Activated CD8-positive, alpha-beta memory T cell treated with anti-CD3 and anti-CD28 coated beads for 1 hour (primary cell): ENCODE measurements at places on chromosomes 4 and X.
A peak's percentile ranks its signal among the peaks of the same experiment; 100 is the strongest.

GRCh38 chrX:72100824-72101351 is 30.8 kb downstream of the RTL5 start:
- peak; percentile 42 for DNase-seq

DNA sequence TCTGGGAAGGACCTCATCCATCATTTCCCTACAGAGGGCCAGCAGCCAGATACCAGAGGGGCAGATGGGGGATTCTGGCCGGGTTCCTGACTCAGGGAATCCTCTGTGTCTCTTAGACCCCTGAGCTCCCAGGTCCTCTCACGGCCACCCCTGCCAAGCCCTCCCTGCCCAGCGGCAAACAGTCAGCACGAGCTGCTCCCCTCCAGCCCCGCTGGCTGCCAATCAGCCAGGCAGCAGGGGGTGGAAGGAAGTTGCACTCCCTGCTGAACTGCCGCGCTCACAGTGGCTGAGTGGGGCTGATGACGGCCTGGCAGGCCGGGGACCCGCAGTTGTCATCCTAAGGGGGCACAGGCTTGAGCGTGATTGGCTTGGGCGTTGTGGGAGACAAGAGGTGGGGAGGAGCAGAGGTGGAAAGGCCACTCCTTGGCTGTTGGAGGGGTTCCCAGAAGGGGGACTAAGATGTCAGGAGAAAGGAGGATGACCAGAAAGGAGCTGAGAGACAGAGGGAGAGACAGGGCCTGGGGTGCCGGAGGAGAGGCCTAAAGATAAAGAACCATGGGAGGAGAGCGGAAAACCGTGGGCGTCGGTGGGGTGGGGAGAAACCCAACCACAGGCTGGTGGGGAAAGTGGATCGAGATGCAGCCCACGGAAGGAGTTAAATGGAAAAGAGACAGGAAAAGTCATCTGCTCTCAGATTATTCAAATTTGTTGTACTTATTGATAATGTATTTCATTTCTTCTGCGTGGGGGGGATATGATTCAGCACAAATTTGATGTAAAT is 4.4 kb upstream of the CCDC149 start:
- no peak for DNase-seq

DNA sequence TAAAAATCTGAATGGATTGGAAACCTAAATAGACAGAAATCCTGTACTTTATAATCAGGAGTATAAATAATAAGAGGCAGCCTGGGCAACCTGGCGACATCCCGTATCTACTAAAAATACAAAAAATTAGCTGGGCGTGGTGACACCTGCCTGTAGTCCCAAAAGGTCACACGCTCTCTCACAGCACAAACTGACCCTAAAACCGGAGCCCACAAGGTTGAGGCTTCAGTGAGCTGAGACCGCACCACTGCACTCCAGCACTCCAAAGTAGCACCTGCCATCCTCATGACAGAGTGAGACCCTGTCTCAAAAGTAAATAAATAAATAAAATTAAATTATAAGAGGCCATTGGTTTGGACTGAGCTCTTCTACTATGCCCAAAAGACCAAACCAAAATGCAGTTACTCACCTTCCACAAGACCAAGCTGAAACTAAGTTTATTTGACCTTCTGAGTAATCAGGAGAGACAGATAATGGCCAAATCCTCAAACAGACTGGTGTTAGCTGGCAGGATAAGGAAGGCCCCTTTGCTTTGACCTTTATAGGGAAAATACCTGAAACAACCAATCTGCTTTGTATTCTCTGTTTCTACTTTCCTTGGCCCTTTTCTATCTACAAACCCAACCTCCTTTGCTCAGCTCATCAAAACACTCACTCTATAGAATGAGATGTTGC is 3.2 kb upstream of the GRSF1 start:
- DNase-seq = no peak

- no peak for DNase-seq
Observed at GRCh38 chr4:116489739-116490138, 595.6 kb downstream of the TRAM1L1 start.

- DNase-seq = peak; percentile 39
Observed at GRCh38 chr4:98467627-98468072, 190.8 kb downstream of the TSPAN5 start.

GRCh38 chr4:136706942-136707341 is 825.4 kb downstream of the PCDH18 start:
- DNase-seq = no peak

GRCh38 chr4:7335344-7336066 is 99.2 kb downstream of the PSAPL1 start:
- DNase-seq = no peak

GRCh38 chrX:20680998-20681397 is 414.3 kb upstream of the RPS6KA3 start:
- no peak for DNase-seq

DNA sequence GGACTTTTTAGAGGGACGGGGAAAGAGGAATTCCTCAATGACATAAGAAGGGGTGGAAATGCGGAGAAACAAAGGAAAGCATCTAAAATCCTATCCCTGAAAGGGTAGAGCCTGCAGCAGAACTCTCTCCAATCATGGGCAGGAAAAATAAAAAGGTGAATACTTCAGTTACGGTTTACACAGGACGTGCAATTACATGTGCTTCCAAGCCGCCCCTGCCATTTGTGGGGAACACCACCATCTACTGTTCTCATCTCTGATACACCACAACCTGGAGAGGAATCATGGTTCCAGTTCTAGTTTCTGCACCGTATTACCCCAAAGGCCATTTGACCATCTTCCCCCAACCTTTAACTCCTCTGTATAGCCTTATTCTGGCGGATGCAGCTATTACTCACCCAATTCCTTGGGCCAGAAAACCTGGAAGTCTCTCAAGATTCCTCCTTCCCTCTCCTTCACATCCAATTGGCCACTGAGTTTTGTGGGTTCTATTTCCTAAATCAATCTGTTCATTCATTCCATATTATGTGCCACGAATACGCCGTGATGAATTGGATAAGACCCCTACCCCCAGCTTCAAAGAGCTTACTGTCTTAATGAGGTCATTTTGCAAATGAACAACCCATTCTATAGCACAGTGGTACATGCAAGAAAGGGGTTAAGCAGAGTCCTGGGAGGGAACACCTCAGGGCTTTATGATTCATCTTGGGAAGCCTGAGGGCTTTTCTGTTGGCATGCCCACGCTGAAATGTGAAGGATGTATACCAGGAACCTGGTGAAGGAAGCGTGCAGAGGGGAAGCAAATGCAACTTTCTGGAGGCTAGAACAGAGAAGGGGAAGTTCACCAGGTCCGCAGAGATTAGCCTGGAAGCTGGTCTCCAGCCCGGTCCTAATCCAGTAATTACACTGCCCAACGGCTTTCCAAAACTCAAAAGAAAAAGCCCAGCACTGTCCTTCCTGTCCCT is 1.4 kb upstream of the MSL3 start:
- no peak for DNase-seq

DNA sequence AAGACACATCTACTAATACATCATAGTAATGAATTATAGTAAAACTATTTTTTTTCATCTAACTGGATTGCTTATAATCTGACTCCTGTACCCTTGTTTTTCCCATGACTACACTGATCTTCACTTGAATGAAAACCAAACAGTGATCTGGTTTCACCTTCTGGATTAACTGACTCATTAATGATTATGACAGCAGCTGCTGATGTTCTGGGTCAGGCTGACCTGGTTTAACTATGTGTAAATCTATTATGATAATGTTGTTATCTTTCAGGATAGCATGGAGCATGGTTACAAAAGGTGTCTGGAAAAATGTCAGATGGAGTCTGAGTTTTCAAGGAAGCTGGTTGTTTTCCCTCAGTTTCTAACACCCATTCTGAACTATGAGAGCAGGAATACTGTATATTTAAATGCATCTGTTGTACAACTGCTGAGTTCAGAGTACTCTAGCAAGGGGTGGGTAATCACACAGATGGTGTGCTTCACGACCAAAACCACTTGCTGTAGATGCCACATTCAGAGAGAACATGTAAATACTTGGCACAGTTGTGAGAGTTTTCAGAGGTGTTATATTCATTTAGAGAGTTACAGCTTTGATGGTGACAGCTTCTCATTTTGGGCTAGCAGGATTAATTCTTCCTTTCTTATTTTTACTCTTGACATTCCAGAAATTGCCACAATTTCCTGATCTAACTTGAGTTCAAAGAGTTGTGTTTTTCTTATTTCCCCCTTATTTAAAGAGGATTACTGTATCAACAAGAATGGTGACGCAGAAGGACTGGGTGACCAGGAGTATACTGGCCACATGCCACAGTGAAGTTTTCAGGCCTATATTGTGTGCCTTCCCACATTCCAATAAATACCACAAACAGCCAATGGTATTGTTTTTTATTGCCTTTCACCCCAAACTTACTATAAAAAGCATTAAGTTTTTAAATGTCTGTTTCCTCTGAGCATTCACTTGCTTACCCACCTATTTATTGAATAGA is 249.7 kb upstream of the TET2 start:
- no peak for DNase-seq

DNA sequence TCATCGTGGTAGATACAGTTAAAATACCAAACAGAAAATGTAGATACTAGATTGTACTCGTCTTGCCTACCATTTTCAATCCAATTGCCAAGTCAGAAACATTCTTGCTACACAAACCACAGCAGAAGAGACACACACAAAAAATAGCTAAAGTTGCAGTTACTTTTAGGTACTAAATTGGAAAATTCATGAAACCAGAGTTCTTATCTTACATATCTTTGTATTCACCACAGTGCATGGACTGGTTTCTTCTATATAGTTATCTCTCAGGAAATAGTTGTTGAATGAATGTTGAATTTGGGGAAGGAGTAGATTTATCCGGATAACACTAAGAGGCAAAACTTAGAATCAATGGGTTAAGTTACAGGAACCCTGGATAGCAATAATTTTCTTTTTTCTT is 14.2 kb downstream of the COL4A5 start:
- no peak for DNase-seq

GRCh38 chrX:39475372-39475771 is 622.4 kb downstream of the BCOR start:
- DNase-seq = no peak

- DNase-seq = no peak
Observed at GRCh38 chr4:104559502-104559901, 64.8 kb upstream of the CXXC4 start.

DNA sequence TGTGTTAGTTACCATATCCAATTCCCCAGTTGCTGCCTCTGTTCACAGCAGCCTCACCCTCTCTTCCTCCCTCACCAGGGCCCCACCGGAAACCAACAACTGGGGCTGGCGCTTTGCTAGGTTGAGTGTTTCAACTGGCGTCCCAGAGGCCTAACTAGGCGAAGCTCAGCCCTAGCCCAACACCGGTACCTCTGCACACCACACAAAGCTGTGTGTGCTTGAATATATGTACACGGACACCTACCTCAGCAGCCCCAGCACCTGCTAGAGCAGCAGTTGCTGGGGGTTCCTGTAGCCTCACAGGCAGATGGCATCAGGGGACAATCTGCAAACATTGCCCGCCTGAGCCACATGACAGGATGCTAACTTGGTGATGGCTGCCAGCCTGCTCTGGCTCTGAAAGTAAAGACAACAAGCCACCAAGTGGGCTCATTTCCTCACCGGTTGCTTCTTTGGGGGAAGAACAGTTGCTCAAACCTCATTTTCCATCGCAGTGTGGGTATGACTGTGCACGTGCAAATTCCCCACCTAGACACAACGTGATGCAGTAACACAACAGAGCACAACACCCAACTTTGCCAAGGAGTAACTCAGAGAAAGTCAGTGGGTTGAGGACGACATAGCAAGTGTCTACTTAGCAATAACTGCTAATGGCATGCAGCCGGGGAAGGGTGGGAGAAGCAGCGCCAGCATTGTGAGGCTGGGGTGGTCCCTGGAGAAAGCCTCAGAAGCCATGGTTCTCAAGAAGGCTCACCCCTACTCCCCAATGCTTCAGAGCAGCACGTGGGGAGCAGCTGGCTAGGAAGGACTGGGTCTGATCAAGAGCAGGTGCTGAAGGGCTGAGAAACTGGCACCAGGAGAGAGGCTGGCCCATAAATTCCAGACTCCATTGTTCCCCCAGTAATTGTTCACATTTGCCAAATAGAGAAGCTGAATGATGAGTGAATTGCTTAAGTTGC is 139.5 kb downstream of the SH3KBP1 start:
- DNase-seq = peak; percentile 47

- DNase-seq = no peak
Observed at GRCh38 chr4:80322716-80323115, 12.8 kb upstream of the CFAP299 start.

DNA sequence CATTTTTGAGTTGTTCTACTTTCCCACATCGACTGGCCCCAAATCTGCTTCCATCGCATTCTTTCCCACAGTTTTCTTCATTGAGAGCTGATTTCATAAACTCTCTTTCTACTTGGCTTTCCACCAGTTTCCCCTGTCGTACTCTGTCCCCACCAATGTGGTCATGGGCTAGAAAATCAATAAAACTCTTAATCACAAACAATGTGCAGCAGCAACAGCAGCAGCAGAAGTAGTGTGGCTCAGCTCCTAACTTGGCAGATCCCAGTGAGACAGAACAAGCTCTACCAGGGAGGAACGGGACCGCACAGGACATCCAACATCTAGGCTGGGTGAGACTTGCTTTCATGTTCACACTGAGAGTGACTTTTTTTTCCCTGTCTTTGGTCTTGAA is 3.1 kb upstream of the SETD7 start:
- no peak for DNase-seq

- DNase-seq = no peak
Observed at GRCh38 chrX:17710871-17711301, 26.4 kb upstream of the SCML1 start.

- DNase-seq = no peak
Observed at GRCh38 chr4:76272073-76272472, 20.6 kb downstream of the FAM47E start.

- DNase-seq = no peak
Observed at GRCh38 chrX:23478056-23478455, 143.4 kb downstream of the PTCHD1 start.

- no peak for DNase-seq
Observed at GRCh38 chrX:123475068-123475724, 257.7 kb downstream of the THOC2 start.

- DNase-seq = no peak
Observed at GRCh38 chrX:69128588-69128987, 36.7 kb downstream of the PJA1 start.

GRCh38 chr4:150976478-150977118 is 38.5 kb downstream of the LRBA start:
- DNase-seq = no peak

DNA sequence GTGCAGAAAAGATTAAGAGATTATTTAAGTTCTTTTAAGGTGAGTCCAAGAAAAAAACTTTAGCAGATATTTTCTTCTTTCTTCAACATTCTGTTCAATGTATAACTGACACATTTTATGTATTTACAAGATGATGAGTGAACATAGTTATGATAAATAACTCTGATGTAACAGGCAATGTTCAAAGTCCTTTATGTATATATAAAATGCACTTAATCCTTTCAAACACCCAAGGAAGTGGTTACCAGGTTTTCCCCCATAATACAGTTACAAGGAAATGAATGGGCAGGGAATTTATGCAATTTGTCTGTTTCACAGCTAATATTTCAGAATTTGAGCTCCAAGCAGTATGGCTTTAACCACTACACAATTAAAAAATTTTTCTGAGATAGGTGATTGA is 8.2 kb downstream of the CXCL3 start:
- no peak for DNase-seq

DNA sequence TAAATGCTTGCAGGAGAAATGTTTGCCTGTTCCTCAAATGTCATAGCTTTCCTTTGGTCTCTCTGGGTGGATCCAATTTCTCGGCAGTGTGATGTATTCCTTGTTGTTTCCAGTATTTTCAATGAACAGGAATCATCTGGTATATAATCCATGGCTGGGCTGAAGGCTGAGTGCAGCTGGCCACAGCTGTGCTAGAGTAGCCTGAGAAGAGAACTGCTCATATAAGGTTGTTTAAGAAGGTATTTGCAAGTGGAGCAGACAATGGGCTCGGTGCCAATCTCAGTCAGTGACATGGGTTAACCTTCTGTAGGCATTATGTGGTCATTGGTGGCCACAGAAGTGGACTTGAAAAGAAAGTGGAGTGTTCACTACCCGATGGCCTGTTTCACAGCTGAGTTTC is 390.3 kb downstream of the SPRY1 start:
- DNase-seq = no peak
